ENCODE measurements at places on chromosomes 4 and X.

GRCh38 chr4:176443646-176444409 lies 124.1 kb downstream of the SPCS3 start:
- DNase-seq: no peak

GRCh38 chrX:45134315-45134731 lies 66.4 kb downstream of the DIPK2B start:
- DNase-seq: no peak

DNA sequence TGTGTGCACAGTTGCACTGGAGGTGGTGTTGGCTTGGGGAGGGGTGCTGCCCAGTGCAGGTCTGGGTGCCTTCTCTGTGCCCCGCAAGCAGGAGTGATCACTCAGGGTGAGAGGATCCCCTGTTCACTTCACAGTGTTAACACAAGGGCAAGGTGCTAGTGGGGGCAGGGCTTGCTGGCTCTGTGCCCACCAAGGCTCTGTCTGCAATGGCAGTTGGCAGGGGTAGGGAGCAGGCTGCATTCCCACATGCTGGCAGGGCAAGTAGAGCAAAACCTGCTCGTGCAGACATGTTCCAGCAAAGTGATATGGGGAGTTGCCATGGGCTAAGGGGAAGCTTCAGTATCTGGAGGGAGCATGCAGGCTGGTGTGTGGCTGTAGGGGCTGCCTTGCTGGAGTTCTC lies 428.0 kb downstream of the ZNF674 start:
- no peak for DNase-seq

GRCh38 chrX:19040373-19040772 lies 56.5 kb upstream of the PHKA2 start:
- no peak for DNase-seq

GRCh38 chr4:38290914-38291313 lies 330.7 kb downstream of the PTTG2 start:
- DNase-seq: no peak

GRCh38 chr4:98568941-98569663 lies 89.3 kb downstream of the TSPAN5 start:
- DNase-seq: no peak

- DNase-seq: no peak
Measured at GRCh38 chr4:141599853-141600252, 36.5 kb upstream of the IL15 start.

GRCh38 chrX:63922221-63922620 lies 137.2 kb upstream of the ARHGEF9 start:
- DNase-seq: peak; percentile 36

GRCh38 chrX:72137846-72138495 lies 6.3 kb upstream of the RTL5 start:
- DNase-seq: no peak

GRCh38 chr4:20101831-20102230 lies 149.9 kb upstream of the SLIT2 start:
- DNase-seq: no peak

DNA sequence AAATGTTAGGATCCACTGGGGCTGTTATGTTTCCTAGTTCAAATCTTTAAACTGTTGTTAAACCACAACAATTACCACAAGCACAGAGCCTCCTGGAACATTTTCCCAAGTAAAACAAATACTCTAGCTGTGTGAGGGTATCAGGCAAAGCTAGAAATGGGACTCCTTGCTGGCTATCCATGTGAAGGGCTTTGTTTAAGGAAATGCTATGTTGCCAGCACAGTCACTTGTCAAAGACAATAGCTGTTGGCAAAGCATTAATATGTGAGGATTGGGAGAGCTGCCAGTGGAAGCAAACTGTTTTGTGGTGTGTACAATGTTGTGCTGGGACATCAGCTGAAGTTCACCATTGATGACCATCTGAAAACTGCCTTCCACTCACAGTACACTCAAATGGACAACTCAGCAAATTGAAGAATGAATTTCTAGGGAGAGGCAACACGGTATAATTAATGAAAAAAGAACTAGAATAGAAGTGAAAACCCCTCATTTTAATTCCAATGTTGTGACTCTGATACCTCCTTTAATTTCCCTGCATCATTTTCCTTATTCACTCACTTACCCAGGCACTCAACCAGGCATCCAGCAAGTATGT lies 100.8 kb downstream of the ANXA3 start:
- no peak for DNase-seq

DNA sequence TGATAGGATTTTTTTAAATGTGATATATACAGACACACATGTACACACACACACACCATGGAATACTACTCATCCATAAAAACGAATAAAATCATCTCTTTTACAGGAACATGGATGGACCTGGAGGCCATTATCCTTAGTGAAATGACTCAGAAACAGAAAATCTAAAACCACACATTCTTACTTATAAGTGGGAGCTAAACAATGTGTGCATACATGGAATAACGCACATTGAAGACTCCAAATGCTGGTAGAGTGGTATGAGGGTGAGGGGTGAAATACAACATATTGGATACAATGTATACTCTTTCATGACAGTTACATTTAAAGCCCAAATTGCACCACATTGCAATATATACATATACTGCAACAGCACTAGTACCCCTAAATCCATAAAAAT lies 120.2 kb upstream of the ADGRL3 start:
- DNase-seq: no peak

DNA sequence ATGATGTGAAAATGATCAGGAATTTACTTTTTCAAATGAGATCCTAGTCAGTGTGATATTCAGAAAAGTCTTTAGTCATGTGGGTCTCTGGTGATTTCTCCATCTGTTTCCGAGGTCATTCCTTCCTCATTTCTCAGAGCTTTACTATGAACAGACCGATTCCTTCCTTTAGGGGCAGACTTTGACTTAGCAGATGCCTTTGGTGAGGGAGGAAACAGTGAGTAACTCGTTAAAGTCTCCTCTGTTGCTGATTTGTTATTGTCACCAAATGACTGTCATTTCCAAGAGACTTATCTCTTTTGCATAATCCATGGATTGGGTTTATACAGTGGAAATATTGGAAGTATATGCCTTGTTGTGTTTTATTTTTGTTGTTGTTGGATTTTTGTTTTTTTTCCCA lies 76.2 kb upstream of the CD99 start:
- DNase-seq: no peak
